Mesenteric fat pad (tissue), 1 donor: ENCODE measurements at places on chromosomes 11 and 22.

- DNase-seq: no peak
Observed at GRCh38 chr11:107651672-107652071, 60.2 kb downstream of the SLN start.

GRCh38 chr22:25881210-25881755, 139.3 kb downstream of the MYO18B start:
- DNase-seq: no peak

- no peak for DNase-seq
Observed at GRCh38 chr11:2737226-2737590, 37.4 kb upstream of the KCNQ1OT1 start.

- no peak for DNase-seq
Observed at GRCh38 chr11:67027483-67027930, 4.6 kb downstream of the SYT12 start.

- DNase-seq: no peak
Observed at GRCh38 chr11:118180300-118180703, 3.9 kb upstream of the SCN2B start.

DNA sequence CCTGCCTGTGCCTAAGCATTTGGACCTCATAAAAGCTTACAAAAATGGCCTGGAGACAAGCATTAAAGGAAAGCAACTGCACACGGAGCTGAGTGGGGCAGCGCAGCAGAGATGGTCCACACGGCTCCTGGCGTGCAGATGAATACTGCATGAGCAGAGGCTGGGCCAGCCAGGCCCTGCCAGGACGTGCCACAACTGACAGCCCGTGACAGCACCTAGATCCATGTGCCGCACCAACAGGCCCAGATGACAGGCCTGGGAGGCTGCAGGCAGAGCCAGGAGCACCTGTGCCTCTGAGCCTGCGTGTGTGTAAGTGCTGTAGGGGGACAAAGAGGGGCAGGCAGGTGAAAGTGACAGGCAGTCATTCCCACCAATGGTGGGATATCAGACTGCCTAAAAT, 33.4 kb downstream of the MICAL3 start:
- no peak for DNase-seq

DNA sequence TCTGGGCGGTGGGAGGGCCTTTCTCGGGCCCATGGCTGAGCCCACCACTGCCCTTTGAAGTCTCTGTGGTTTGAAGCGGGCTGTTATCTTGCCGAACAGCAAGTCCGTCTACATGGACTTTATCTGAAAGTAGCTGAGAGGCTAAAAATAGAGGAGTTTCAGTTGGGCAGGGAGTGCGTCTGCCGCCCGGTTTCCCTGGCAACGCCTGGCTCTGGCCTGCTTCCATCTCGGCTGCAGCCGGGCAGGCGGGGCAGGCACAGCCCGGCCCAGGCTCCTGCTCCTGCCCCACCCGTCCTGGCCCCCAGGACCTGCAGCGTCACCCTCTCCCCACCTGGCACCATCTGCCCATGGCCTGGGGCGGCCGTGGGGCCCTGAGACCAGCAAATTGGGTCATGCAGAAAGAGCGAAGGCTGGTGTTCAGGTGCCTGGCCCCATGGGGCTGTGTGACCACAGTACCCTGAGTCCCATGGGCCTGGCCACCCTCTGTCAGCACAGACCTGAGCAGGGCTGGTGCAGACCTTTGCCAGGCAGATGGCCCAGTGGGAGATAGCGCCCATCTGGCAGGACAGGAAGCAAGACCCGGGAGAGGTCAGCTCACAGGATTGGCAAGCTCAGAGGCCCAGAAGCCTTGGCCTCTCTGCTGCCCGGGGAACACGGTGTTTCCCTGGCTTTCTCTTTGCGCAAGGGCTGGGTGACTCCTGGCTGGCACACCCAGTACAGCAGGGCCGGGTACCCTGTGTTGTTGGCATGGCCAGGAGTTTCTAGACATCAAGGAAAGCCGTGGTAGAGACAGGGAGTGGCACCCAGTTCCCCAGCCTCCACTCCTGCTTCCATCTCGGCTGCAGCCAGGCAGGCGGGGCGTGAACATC, 79.1 kb upstream of the KCNQ1OT1 start:
- DNase-seq: peak; percentile 91

DNA sequence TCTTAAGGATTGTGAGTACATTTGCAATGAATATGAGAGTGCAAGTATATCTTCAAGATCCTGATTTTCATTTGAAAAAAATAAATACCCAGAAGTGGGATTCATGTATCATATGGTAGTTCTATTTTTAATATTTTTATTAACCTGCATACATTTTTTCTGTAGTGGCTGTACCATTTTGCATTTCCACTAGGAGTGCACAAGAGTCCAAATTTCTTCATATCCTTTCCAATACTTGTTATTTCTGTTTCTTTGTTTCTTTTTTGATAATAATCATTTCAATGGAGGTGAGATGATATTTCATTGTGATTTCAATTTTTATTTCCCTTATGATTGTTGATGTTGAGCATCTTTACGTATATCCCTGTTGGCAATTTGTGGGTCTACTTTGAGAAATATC, 759.8 kb upstream of the CNTN5 start:
- DNase-seq: no peak

GRCh38 chr11:46856605-46857343, 10.7 kb upstream of the CKAP5 start:
- DNase-seq: no peak

DNA sequence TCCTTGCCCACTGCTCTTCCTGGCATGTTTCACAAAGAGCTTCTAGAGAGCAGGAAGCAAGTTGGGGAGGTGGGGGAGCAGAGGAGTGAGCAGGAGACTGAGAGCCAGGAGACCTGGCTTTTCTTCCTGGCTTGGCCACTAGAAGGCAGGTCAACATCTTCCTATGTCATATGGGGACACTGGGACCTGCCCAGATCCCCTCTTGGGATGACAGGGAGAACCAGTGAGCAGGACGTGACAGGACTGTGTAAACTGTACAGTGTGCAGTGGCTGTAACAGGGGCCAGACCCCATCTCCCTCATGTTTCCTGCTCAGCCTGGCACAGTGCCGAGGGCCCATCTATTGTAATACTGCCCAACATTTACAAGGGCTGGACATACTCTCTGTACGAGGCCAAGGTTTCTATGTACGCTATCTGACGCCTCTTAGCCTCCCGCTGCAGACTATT, 29.4 kb downstream of the GDPD5 start:
- DNase-seq: no peak

- DNase-seq: no peak
Observed at GRCh38 chr11:12187399-12187798, 77.0 kb downstream of the MICAL2 start.

DNA sequence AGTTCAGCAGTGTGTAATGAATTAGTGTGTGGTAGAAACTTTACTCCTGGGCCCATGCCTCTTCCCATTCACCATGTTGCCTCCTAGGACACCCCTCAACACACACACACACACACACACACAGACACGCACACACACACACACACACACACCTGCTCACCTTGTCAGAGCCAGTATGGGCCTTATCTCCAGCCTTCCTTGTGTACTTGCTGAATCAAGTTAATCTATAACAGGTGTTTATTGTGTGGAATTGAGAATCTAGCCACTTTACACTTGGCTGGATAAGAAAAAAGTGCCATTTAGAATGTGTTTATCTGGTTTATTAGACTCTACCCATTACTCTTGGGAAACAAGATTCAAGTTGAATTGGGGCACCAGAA, 14.5 kb upstream of the ZDHHC13 start:
- no peak for DNase-seq

GRCh38 chr11:80136991-80137390, 696.2 kb upstream of the TENM4 start:
- DNase-seq: no peak

DNA sequence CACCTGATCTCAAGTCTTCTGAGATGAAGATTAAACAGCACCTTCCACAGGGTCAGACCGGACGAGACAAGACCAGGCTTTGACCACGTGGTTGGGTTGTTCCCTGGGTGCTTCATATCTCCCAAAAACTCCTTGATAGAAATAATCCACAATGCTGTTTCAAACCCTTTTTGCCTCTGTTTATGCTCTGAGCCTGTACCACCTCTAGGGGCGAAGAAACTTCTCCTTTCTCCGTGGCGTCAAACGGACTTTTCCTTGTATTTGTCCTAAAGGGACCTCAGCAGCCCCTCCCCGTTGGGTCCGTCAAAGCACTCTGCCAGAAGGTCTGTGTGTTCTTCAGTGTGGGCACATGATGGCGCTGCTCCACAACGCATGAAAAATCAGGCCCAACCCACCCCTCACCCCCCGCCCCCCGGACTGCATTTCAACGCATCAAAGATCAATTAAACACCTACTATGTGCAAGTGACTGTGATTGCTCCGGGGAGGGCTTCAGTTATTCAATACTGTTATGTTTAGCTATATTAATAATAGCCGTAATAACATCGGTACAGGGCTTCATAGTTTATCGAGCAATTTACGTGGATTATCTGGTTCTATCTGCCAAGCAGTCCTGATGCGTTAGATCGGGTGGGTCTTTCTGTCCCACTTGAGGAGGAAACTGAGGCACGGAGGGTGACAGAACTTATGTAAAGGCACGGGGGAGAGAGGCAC, 17.3 kb upstream of the EIF3D start:
- no peak for DNase-seq

- DNase-seq: no peak
Observed at GRCh38 chr22:25701056-25701780, 40.8 kb upstream of the MYO18B start.

- DNase-seq: no peak
Observed at GRCh38 chr11:31780078-31780477, 31.0 kb downstream of the PAX6 start.

- DNase-seq: no peak
Observed at GRCh38 chr11:66745356-66746235, 16.6 kb upstream of the SPTBN2 start.

DNA sequence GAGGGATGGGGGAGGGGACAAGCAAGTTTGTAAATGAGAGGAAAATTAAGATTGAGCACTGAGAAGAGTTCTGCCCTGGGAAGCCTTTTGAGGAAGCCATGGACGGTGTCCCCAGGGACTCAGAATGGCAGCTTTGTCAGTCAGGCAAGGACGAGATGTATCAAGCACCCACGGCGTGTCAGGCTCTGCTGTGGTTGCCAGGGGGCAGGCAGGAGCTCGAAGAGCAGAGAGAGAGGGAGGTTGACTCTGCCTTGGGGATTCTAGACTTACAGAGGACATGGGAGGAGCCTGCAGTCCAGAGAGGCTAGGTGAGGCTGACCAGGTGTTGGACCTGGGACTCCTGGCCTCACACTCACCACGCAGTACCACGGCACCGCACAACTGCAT, 29.1 kb upstream of the SYT7 start:
- no peak for DNase-seq

DNA sequence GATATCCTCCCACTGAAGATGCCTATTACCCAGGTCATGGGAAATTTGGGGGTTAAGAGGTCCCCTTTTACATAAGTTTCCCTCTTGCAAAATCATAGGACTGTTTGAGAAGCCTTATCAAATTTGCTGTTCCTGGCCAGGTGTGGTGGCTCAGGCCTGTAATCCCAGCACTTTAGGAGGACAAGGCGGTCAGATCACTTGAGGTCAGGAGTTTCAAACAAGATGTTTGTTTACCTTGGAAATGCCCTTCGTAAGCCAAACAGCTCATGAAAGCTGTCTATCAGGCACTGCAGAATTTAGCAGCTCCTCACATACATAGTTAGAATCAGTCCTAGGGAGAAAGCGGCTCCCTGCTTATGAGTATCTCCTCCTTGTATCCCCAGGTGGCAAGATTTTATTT, 4.9 kb upstream of the EI24 start:
- no peak for DNase-seq

DNA sequence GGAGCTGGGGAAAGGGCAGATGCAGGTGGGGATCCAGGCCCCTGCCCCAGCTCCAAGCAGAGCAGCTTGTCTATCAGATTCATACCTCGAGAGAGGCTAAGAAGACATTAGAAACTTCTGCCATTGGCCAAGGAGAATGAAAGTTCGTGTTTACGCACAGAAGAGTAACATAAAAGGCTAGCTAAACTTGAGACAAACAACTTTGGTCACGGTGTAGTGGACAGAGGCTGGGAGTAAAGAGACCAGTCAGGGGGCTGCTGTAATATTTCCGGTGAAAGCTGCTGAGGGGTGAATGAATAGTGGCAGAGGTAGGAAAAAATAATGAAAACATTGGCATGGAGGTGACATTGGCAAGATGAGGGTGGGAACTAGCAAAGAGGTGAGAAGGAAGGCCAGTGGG, 22.9 kb downstream of the PHF21B start:
- DNase-seq: no peak

DNA sequence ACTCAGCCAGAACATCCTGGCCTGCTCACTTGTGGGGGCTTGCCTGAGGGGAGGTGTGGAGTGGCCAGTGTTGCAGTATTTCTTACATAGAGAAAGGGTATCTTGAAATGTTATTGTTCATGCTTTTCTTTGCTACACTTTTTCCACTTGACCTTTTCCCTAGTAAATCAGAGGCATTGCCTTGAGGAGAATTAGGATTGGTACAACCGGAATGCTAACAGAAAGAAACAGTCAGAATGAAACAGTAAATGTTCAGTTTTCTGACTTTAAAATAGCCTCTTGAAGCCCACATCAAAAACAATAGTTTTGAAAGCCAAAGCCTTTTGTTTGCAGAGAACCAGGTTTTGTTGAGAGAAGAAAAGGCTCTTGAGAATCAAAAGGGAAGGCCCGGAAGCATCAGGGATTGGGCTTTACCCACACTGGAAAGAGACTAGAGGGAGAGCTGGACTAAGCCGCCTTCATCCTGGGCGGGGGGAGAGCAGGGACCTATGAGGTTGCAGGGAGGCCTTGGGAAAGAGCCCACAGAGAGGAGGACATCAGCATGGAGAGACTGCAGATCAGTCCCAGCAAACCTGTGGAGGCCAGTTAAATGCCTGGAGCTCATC, 12.4 kb downstream of the ADM start:
- no peak for DNase-seq

GRCh38 chr11:66368484-66368883, 3.1 kb downstream of the SLC29A2 start:
- no peak for DNase-seq

DNA sequence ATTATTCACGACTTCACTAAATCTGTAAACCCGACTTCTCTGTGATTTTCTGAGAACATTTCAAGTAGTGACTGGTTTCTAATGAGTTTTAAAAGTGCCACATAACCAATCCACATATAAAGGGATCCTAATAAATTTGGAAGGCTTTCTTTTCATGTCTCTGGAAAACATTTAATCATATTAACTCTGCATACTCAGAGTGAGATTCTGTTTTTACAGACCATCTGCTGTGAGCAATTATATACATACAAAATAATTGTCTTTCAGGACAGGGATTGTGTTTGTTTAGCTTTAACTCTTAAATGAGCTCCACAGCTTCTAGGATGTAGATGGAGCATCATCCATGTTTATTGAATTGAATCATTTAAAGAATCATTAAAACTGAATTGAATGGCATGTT, 65.1 kb downstream of the PRMT3 start:
- no peak for DNase-seq

- DNase-seq: no peak
Observed at GRCh38 chr11:46216019-46216764, 61.3 kb upstream of the CREB3L1 start.

DNA sequence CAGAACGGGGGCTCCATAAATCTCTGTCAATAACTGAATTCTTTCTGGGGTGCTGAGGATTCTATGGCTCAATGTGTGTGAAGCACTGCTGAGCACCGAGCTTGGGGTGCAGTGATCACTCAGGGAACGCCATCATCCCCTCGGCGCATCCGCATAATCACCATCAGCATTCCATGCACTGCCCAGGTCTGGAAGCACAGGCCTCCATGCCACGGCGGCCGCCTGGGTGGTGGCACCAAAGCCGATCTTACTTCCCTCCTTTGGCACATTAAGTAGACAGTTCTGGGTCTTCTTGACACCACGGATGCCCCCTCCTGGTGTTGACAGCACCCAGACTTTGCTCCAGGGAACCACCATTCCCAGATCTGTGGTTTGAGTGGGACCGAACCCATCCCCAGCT, 15.6 kb downstream of the LTO1 start:
- no peak for DNase-seq
